ENCODE measurements at places on chromosomes 12 and 14.

DNA sequence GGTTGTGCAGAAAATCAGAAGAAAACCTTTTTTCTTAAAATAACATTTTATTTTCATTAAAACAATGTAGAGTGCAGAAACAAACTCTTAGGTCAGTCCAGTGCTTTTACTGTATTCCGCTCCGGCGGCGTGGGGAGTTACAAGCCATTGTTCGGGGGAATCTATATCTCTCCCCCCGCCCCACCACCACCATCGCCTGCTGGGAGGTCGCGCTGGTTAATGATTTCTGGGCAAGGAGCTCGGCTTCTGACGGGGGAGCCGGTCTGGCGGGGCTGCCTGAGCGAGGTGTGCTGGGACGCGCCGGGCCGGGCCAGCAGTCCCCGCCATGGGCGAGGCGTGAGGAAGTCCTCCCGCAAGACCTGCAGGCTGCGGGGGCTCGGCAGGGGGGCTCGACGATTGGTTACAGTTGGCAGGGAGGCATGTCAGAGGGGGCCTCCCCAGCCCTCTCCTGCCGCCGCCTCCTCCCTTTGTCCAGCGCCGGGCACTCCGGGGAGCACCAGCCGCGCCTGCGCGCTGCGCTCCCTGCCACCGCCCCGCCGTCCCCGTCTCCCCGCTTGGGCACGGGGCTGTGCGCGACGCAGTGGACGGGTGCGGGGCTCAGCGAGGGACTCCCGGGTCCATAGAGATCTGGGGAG, 1.0 kb upstream of the DUSP6 start:
- peak; percentile 59 for DNase-seq
- H3K4me3 ChIP-seq = peak overlapping the region; percentile 63
- peaks cover 14% of the 10 kb centered on the region for H3K36me3 ChIP-seq
- H3K27me3 ChIP-seq = no peaks in the 10 kb centered on the region
- peak overlapping the region; percentile 93 for H3K27ac ChIP-seq

- H3K27ac ChIP-seq = no peak overlapping the region
- no peak overlapping the region for H3K4me3 ChIP-seq
- no peaks in the 10 kb centered on the region for H3K4me1 ChIP-seq
- no peak for DNase-seq
- H3K36me3 ChIP-seq = no peaks in the 10 kb centered on the region
Measured at GRCh38 chr12:53956914-53957536, 2.3 kb downstream of the HOXC12 start.

DNA sequence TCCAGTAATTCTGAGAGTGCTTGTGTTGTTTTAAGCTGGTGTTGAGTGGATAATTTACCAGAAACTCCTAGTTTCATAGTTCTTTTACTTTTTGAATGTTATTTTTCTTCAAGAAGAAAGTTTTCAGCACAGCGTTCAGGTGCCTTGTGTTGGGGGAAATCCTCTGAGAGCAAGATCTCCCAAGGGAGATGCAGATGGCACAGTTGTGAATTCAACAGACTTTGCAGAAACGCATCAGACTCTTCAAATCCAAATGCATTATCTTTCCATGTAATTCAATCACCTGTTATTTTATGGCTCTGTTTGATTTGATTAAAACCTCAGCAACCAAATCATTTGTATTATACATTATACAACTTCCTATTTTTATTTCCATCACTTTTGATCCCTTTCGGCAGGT, 439.9 kb downstream of the EGLN3 start:
- no peak overlapping the region for H3K4me3 ChIP-seq
- peaks cover 45% of the 10 kb centered on the region for H3K4me1 ChIP-seq
- no peak for DNase-seq
- H3K36me3 ChIP-seq = no peaks in the 10 kb centered on the region
- H3K27me3 ChIP-seq = no peaks in the 10 kb centered on the region
- H3K27ac ChIP-seq = peak overlapping the region; percentile 39

GRCh38 chr14:52043690-52044089, 25.2 kb downstream of the NID2 start:
- no peak for DNase-seq
- no peaks in the 10 kb centered on the region for H3K27me3 ChIP-seq
- peaks cover 21% of the 10 kb centered on the region for H3K4me1 ChIP-seq

GRCh38 chr14:104642540-104642868, 37.9 kb upstream of the TMEM179 start:
- no peak overlapping the region for H3K4me3 ChIP-seq
- peaks cover 11% of the 10 kb centered on the region for H3K27me3 ChIP-seq
- DNase-seq = no peak

- peak; percentile 75 for DNase-seq
- H3K4me1 ChIP-seq = peaks cover 21% of the 10 kb centered on the region
- peak overlapping the region; percentile 71 for H3K27ac ChIP-seq
Measured at GRCh38 chr12:24864796-24865125, 84.1 kb downstream of the BCAT1 start.

DNA sequence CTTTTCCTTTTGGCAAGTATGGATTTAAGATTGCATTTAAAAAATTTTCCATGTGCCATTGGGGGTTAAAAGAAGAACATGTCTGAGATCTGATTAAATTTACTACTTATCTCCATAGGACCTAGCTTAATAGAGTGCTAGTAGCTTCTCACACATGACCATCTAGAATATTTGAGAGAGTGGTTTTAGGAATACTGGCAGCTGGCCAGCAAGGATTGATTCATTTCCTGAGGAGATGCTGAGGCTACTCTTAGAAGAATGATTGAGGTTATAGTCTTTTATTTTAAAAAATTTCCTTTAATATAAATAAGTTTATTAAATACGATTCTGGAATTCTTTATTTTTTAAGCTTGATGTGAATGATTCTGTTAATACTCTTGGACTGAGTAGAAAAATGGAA, 56.2 kb downstream of the MIPOL1 start:
- no peaks in the 10 kb centered on the region for H3K36me3 ChIP-seq
- H3K4me1 ChIP-seq = no peaks in the 10 kb centered on the region
- no peaks in the 10 kb centered on the region for H3K27me3 ChIP-seq
- H3K27ac ChIP-seq = no peak overlapping the region
- H3K4me3 ChIP-seq = no peak overlapping the region
- peak; percentile 66 for DNase-seq

GRCh38 chr12:574475-575128, 88.6 kb downstream of the NINJ2 start:
- no peaks in the 10 kb centered on the region for H3K36me3 ChIP-seq
- DNase-seq = peak; percentile 58
- peaks cover 25% of the 10 kb centered on the region for H3K4me1 ChIP-seq
- H3K27me3 ChIP-seq = no peaks in the 10 kb centered on the region
- no peak overlapping the region for H3K27ac ChIP-seq

GRCh38 chr12:159156-159782, 54.7 kb downstream of the SLC6A12 start:
- DNase-seq = no peak
- no peak overlapping the region for H3K27ac ChIP-seq
- no peaks in the 10 kb centered on the region for H3K4me1 ChIP-seq
- no peak overlapping the region for H3K4me3 ChIP-seq
- peaks cover 13% of the 10 kb centered on the region for H3K27me3 ChIP-seq

GRCh38 chr14:37658156-37658555, 62.7 kb downstream of the TTC6 start:
- H3K36me3 ChIP-seq = no peaks in the 10 kb centered on the region
- H3K4me3 ChIP-seq = no peak overlapping the region
- no peak overlapping the region for H3K27ac ChIP-seq
- peaks cover 6% of the 10 kb centered on the region for H3K4me1 ChIP-seq
- DNase-seq = no peak
- no peaks in the 10 kb centered on the region for H3K27me3 ChIP-seq

GRCh38 chr12:103813949-103814348, 27.1 kb downstream of the NT5DC3 start:
- H3K36me3 ChIP-seq = peaks cover 17% of the 10 kb centered on the region
- no peak overlapping the region for H3K27ac ChIP-seq
- H3K4me3 ChIP-seq = no peak overlapping the region
- peaks cover 4% of the 10 kb centered on the region for H3K4me1 ChIP-seq

- DNase-seq = no peak
- no peak overlapping the region for H3K27ac ChIP-seq
- H3K4me1 ChIP-seq = no peaks in the 10 kb centered on the region
- H3K36me3 ChIP-seq = no peaks in the 10 kb centered on the region
- no peak overlapping the region for H3K4me3 ChIP-seq
Measured at GRCh38 chr12:123829561-123829960, 67.5 kb downstream of the DNAH10 start.

DNA sequence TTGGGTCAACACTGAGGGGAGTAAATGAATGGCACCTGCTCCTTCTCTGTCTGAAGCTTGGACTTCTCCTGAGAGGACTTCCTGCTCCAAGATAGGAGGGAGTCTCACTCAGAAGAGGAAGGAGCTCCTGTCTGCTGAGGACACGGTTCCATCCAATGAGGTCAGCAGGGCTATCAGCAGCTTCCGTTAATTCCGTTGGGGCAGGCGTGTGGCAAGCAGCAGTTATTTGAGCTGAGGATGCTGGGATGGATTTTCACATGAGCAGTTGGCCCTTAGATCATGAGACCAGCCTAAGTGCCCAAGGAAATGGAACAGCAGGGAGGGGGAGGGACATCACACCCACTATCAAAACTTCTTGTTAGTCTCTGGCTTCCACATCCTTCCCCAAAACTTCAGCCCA, 159.0 kb upstream of the PZP start:
- no peak for DNase-seq
- no peak overlapping the region for H3K27ac ChIP-seq

DNA sequence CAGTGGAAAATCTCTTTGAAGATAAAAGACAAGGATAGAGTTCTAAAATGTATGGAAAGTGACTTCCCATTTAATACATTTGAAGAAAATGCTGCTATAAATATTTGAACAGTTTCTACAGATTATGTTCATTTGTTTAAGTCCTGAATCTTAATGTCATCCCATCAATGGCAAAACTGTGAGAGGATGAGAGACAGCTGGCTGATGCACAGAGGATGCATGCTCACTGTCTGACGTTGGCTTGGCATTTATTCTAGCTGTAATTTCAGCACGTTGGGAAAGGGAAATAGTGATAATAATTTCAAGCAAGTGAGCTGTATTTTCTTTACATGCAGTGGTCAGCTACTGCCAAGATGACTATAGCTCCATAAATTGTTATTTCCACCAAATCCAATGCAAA, 40.5 kb downstream of the PPFIA2 start:
- no peaks in the 10 kb centered on the region for H3K36me3 ChIP-seq
- H3K4me1 ChIP-seq = no peaks in the 10 kb centered on the region
- no peak overlapping the region for H3K4me3 ChIP-seq

DNA sequence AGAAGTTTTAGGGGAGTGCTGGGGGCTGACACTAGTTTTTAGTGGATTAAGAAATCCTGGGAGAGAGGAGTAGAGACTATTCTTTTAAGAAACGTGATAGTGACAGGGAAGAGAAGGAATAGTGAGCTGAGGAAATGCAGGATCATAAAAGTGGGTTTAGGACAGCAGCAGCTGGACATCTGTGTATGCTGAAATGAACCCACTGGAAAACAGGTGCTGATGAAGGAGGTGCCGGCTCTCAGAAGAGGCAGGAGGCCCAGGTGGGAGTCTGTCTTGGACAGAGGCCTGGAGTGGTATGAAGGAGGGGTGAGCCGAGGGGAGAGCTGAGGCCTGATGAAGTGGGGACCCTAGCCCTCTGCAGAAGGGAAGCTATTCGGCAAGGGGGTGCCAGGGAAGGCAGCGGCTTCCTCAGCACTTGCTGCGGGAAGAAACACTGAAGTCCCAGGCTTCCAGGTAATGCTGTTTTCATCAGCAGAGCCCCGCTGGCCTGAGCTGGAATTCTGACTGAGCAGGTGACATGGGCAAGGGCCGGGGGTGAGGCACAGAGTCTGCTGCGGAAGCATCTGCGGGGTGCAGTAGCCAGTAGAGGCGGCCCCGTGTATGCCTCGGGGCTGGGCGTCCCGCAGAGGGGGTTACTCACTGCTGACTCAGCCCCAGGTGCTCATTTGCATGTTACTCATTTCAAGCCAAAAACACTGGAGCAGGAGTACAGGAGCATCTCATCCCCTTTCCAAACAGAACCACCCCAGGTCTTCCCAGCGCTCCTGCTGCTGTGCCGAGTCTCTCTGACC, 89.7 kb downstream of the TMCC3 start:
- H3K27me3 ChIP-seq = peaks cover 19% of the 10 kb centered on the region
- no peaks in the 10 kb centered on the region for H3K36me3 ChIP-seq

GRCh38 chr14:68557648-68558047, 235.2 kb downstream of the ZFP36L1 start:
- H3K4me3 ChIP-seq = no peak overlapping the region
- no peaks in the 10 kb centered on the region for H3K27me3 ChIP-seq
- H3K27ac ChIP-seq = no peak overlapping the region
- H3K36me3 ChIP-seq = no peaks in the 10 kb centered on the region
- no peaks in the 10 kb centered on the region for H3K4me1 ChIP-seq

DNA sequence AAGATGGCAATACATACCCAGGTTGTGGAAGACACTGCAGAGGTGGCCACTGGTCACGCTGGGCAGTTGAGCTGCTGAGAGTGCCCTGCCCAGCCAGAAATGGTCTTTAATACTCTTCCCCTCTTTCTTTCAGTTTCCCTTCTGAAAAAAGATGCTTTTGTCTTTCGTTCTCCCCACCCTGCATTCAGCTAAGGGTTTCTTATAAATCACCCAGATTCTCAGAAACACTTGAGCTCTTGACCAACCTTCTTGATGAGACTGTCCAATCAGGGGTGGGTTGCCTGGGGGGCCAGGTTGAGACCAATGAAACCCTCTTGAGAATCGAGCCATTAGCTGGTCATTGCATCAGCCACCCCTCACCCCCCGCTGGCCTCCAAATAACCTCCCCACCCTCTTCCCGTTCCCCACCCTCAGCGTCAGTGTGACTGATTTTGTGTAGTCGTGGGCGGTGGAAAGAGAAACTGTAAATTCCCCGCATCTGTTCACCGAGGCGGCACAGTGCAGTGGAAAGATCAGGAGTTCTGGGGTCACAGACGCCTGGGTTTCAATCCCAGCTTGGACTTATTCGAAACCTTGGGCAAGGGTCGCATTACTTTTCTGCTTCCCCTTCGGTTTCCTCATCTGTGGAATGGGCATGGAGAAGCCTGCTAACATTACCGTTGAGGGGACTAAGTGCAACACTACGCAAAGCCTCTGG, 52.3 kb downstream of the SLC25A47 start:
- H3K27me3 ChIP-seq = no peaks in the 10 kb centered on the region
- DNase-seq = peak; percentile 96
- H3K4me3 ChIP-seq = peak overlapping the region; percentile 85
- H3K36me3 ChIP-seq = no peaks in the 10 kb centered on the region
- H3K4me1 ChIP-seq = peaks cover 15% of the 10 kb centered on the region

GRCh38 chr12:118900993-118901392, 80.3 kb upstream of the SRRM4 start:
- no peaks in the 10 kb centered on the region for H3K4me1 ChIP-seq
- H3K27ac ChIP-seq = no peak overlapping the region
- H3K36me3 ChIP-seq = no peaks in the 10 kb centered on the region
- H3K4me3 ChIP-seq = no peak overlapping the region
- no peaks in the 10 kb centered on the region for H3K27me3 ChIP-seq

DNA sequence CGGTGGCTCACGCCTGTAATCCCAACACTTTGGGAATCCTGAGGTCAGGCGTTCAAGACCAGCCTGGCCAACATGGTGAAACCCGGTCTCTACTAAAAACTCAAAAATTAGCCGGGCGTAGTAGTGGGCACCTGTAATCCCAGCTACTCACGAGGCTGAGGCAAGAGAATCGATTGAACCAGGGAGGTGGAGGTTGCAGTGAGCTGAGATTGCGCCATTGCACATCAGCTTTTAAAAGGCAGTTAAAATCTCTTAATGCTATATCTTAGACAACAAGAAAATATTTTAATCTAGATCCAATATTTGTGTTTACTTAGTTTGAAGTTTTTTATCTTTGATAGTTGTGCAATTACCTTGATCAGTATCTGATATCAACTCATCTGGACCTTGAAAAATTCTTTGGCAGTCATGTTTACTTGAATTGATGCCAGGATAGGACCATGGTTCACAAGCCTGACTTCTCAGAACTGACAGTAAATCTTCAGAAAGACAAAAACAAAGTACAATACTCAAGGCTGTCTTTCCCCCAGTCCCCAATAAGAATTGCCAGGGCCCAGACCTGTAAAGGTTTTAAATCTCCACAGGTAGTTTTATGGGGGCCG, 135.0 kb upstream of the AEBP2 start:
- H3K27ac ChIP-seq = no peak overlapping the region
- no peak for DNase-seq
- no peak overlapping the region for H3K4me3 ChIP-seq
- no peaks in the 10 kb centered on the region for H3K27me3 ChIP-seq
